NCI-H2171 treated with DMSO at 0.1 percent for 48 hours (cell line): ENCODE measurements at places on chromosomes 11 and 22.

- DNase-seq: no peak
These were observed 31.6 kb upstream of the IZUMO1R start for GRCh38 chr11:94272738-94273313.

- DNase-seq: no peak
These were observed 41.1 kb downstream of the UBASH3B start for GRCh38 chr11:122696662-122697061.

- no peak for DNase-seq
These were observed 15.4 kb downstream of the LRP5 start for GRCh38 chr11:68327586-68328370.

DNA sequence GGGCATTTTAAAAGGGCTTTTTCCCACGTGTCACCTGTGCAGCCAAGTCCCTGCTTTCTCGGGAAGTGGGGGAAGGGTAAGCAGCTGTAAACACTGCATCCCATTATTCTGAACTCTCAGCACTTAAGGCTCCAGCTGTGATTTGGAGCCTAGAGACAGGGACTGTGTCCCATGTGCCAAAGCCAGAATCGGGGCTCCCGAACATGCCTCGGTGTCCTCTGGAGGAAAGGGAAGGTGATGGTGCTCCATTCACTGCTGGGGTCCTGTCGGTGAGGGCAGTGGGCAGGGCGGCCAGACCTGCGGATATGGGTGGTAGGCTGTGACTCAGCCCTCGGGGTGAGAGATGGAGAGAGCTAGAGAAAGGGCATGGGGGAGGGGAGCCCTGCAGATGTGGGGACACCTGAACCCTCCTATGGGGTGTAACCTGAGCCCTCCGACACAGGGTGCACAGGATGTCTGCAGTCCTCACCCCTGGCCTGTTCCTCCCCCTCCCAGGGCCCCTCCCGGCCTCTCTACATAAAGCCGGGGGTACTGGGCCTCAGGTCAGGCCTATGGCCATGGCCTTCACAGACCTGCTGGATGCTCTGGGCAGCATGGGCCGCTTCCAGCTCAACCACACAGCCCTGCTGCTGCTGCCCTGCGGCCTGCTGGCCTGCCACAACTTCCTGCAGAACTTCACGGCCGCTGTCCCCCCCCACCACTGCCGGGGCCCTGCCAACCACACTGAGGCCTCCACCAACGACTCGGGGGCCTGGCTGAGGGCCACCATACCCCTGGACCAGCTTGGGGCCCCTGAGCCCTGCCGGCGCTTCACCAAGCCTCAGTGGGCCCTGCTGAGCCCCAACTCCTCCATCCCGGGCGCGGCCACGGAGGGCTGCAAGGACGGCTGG is 31.8 kb downstream of the CAPN1 start:
- DNase-seq: peak; percentile 68

DNA sequence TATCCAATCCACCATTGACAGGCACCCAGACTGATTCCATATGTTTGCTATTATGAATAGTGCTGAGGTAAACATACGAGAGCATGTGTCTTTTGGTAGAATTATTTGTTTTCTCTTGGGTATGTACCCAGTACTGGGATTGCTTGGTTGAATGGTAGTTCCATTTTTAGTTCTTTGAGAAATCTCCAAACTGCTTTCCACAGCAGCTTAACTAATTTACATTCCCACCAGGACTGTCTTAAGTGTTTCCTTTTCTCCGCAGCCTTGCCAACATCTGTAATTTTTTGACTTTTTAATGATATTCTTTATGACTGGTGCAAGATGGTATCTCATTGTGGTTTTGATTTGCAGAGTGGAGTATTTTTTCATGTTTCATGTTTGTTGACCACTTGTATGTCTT is 8.3 kb downstream of the FDX1 start:
- DNase-seq: no peak

DNA sequence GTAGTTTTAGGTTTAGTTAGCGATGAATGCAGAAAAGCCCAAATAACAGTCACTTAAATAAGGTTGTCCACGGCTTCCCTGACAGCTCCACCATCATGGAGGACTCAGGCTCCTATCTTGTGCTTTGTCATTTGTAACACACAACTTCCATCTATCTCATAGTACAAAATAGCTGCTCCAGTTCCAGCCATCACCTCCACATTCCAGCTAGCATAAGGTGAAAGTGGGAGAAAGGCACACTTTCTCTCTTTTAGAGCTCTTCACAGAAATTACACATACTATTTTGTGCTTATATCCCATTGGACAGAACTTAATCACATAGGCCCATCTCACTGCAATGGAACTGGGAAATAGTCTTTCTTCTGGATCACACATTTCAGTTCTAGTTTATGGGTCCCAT is 8.7 kb downstream of the THY1 start:
- no peak for DNase-seq

DNA sequence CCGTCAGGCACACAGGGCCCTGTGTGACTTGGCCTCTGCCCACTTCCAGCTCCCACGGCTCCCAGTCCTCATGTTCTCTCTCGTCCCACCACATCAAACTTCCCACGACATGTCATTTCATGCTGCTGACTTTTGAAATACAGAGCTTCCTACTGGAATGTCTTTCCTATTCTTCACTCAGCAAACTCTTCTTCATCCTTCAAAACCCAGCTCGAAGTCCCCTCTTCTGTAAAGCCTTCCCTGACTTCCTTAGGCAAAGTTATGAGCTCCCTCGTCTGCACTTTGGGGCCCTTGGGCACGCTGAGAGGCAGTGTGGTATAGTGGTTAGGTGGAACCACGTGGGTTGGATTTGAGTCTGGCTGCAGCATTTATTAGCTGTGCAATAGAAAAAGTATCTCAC is 37.8 kb upstream of the EIF3D start:
- DNase-seq: no peak

DNA sequence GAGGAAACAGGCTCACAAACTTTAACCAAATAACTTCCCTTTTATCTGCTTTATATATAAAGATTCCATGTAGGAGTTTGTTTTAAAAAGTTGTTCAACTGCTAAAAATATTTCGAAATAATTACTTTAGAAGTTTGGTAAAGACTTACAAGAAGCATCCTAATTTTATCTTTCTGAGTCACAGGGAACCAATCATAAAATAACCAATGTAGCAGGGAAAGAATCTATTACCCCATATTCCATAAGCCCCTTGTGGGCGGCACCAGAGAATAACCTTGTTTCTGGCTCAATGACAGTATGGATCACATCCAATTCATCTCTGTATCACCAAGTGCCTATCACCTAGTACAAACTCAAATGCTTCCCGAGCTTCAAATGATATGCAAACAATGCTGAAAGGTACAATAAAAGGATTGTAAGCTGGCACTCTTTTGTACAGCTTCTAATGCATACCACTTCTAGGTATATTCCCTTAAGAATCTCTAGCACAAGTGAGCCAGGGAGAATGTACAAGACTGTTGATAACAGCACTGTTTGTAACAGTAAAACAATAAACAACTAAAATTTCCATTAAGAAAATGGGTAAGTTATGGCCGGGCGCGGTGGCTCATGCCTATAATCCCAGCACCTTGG is 158.4 kb downstream of the ATG16L2 start:
- no peak for DNase-seq

DNA sequence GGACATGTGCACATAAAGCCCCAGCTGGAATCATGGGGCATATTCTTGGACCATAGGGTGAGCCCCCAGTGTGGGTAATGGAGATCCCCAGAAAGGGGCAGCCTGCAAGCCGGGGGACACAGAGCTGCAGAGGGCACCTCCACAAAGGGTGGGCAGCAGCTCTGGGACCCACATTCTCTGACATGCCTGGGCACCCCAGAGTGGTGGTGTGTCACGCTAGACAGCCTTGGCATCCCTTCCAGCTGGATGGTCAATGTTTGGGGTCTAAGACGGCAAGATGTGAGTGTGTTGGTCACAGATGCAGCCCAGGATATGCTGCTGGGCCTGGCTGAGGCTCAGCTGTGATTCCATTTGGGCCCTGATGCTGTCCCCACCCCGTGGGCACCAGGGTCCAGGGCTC is 9.7 kb downstream of the ADORA2A start:
- no peak for DNase-seq

DNA sequence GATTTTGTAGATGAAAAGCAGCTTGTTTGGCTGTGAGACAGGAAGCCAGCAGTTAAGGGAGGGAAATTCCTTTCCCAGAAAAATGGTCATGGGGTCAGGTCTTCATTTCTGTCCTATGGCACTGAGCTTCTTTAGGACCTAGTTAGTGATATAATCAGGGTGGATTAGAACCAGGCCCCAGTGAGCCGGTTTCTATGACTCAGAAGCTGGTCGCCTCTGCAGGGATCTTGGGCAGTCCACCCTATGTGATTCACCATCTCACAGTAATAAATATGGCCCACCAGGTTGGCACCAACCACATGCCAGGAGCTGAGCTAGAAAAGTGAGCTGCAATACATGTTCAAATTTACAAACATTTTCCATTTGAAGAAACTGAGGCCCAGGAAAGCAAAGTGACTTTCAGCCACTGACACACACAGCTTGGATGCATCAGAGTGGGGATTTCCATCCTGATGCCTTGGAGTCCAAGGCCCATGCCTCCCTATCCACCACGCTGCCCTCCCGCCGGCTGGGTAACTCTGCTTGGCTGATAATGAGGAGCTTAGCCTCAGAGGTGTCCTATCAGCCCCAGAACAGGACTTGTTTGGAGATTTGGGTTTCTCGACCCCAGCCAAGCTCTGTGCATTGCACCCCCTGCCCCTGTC is 42.0 kb downstream of the CD82 start:
- DNase-seq: no peak

DNA sequence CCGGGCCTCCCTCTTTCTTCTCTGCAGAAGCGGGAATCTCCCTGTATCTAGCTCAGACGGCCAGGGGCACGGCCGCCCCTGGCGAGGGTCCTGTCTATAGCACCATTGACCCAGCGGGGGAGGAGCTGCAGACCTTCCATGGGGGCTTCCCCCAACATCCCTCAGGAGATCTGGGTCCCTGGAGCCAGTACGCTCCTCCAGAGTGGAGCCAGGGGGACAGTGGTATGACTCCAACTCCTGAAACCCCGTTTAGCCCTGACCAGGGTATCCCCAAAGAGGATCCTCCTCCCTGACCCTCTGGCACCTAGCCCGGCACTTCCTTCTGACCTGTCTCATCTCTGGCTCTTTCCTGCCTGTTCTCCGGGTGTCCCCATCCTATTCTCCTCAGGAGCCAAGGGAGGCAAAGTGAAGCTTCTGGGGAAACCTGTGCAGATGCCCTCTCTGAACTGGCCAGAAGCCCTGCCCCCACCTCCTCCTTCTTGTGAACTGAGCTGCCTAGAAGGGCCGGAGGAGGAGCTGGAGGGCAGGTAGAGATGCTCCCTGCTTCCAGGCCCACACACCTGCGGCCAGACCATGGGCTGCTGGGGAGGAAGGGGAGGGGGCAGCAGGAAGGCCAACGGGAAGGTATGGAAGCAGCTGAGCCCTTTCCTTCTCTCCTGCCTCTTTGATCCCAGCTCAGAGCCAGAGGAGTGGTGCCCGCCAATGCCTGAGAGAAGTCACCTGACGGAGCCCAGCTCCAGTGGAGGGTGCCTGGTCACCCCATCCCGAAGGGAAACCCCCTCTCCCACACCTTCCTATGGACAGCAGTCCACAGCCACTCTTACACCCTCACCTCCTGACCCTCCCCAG is 12.9 kb downstream of the ROBO3 start:
- DNase-seq: no peak

DNA sequence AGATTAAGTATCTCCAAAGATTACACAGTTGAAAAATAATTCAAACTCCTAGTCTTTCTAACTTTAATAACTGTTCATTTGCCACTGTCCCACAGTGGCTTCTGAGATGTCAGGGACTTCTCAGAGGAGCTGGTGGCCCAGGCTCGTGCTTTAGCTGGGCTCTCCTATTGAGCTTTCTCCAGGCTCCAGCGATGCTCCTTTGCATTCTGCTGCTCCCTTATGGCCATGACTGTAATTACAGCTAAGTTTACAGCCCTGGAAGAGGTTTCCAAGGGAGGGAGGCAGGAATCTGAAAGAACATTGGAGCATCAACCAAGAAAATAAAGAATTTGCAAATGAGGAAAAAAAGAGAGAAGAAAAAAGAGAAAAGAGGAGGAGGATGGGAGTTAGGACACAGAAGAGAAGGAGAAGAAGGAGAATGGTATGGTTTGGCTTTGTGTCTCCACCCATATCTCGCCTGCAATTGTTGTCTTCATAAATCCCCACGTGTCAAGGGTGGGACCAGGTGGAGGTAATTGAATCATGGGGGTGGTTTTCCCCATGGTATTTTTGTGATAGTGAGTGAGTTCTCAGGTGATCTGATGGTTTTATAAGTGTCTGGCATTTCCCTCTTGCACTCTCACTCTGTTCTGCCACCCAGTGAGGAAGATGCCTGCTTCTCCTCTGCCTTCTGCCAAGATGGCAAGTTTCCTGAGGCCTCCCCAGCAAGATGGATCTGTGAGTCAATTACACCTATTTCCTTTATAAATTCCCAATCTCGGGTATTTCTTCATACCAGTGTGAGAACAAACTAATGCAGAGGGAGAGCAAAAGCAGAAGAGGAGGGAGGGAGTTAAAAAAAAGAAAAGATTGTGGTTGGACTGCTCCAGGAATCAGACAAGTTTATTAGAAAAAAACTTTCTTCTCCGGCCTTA is 857.0 kb downstream of the KCNA4 start:
- DNase-seq: peak; percentile 58

- no peak for DNase-seq
These were observed 633.7 kb downstream of the BRD1 start for GRCh38 chr22:49193901-49194465.

- no peak for DNase-seq
These were observed 99.0 kb upstream of the ALX4 start for GRCh38 chr11:44408711-44409470.

DNA sequence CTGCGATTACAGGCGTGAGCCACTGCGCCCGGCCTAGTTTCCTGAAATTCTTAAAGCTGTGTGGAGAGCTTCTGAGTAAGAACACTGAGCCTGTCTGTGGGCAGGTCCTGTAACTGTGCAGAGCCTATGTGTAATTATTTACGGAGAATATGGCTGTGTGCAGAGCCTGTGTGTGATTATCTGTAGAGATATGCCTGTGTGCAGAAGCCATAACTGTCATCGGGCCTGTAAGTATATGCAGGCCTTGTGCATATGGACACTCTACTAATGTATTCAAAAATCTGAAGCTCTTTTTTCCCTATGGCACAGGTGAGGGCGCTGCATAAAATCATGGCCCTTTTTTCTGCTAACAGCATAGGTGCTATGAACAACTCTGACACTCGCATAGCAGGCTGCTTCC is at the start of gene OR52B6:
Gene OR52B6, plus strand, starts transcription at position 301 of the 400 bp plus-strand sequence. Its CDS starts 0 bp downstream, at position 301.
- no peak for DNase-seq

DNA sequence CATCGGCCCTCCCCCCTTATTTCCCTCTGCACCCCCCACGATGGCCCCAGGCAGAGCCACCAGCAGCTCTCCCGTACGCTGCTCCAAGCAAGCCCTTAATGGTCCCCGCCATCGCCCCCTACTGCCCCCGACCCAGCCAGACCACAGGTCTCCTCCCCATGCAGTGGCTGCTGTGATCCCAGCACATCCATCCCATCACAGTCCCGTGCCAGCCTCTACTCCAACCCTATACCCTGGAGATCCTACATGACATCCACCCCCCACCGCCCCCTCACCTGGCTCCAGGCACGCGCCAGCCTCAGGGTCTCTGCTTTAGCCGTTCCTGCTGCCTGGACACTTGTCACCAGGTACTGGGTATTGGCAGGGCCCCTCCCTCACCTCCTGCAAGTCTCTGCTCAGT is 85.8 kb upstream of the RTL6 start:
- DNase-seq: no peak

GRCh38 chr11:63897459-63898146 is 19.4 kb downstream of the RCOR2 start:
- no peak for DNase-seq
